ENCODE measurements at places on chromosomes 7 and 10.

- no peak for DNase-seq
Measured at GRCh38 chr7:73489976-73490375, 32.1 kb downstream of the BAZ1B start.

DNA sequence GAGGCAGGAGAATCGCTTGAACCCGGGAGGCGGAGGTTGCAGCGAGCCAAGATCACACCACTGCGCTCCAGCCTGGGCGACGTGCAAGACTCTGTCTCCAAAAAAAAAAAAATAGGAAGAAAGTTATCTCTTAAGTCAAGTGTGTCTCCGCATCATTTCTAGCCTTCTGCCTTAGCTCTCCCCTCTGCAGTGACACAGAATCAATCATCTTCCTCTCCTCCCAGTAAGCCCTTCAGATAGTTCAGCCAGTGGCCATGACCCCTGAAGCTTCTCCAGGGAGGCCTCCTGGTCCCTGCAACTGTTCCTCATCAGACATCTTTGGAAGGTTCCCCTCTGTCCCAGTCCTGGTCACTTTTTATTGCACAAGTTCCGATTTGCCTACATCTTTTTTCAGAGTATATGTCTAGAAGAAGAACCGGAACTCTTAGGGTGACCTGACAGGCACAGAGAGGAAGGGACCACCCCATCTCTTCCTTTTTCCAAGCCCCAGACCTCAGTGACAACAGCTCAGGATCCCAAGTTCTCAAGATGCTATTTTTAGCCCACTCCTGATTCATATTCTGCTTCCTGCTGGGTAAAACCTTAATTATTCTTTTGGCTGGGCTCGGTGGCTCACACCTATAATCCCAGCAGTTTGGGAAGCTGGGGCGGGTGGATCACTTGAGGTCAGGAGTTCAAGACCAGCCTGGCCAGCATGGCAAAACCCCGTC, 6.6 kb upstream of the RHBDD2 start:
- no peak for DNase-seq

DNA sequence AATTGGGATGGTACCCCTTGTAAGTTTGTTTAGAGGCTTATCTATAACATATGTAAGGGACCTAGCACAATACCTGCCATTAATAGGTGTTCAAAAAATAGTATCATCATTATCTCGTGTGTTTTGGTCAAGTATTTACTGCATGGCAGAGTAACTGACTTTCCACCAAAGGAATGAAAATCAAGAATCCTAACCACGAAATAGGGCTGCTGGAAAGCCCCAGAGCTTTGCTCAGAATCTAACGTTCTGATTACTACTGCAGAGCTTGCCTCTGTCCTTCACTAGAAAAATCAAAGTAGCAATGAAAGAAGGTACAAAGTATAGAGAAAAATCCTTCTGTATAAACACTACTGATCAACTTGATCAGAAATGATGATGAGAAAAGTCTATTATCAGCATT, 34.9 kb downstream of the DCLRE1C start:
- no peak for DNase-seq

DNA sequence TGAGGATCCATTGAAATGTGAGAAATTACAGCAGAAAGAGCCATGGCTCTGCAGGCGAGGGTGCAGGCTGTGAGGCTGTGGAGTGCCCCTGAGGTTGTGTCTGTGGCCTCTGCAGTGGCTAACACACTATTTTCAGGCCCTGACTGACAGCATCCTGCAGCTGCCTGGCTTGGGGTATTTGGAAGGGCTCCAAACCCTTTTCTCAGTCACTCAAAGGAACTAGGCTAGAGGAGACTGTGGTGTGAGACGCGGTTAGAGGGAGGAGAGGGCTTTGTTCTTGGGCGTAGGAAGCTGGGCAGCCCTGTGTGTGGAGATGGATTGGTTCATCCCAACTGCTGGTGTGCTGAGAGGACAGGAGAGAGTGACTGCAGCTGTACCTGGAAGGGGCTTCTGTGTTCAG, 134.9 kb downstream of the RAMP3 start:
- no peak for DNase-seq

DNA sequence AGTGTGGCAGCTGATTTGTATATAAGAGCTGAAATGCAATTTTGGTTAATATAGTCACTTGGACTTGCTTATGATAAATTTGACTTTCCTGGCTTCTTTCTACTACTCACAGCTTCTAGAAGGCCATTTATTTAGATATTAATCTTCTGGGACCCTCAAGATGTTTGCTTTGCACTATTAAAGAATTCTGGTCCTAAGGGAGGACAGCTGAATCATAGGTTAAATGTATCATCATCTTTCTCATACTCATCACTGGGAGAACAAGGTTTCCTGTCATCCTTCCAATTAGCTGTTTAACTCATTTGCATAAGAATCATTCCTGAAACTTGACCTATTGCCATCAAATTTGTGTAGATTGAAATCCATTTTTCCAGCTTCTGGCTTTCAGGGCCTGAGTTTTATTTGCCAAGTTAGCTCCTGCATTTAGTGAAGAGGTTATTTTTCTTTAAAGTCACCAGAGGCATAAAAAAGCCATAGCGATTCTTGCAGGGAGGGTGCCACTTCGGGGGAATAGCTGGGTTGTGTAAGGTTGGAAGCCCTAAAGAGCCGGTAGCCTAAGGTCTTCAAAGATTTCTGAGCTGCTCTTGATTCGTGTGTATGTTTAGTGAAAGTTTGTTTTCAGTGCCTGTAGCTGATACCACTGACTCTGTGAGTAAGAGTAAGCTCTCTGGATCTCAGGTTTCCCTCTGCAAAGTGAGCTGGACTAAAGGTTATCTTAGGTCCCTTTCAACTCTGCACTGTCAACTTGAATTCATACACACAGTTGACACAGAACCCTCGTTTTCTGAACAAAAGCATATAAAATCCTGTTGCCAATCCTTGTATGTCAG, 4.3 kb downstream of the MAP3K8 start:
- no peak for DNase-seq

GRCh38 chr10:83142074-83142563, 997.2 kb upstream of the GHITM start:
- no peak for DNase-seq

- DNase-seq: no peak
Measured at GRCh38 chr10:61779950-61780659, 117.4 kb downstream of the CABCOCO1 start.

DNA sequence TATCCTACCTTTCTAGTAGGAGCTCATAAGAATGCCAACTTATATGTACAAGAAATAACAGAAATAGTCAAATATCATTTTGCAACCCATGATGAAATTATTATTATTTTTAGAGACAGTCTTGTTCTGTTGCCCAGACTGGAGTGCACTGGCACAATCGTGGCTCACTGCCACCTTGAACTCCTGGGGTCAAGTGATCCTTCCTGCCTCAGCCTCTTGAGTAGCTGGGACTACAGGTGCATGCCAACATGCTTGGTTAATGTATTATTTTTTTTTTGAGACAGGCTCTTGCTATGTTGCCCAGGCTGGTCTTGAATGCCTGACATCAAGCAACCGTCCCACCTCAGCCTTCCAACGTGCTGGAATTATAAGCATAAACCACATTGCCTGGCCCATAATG, 44.8 kb downstream of the TNPO3 start:
- no peak for DNase-seq

DNA sequence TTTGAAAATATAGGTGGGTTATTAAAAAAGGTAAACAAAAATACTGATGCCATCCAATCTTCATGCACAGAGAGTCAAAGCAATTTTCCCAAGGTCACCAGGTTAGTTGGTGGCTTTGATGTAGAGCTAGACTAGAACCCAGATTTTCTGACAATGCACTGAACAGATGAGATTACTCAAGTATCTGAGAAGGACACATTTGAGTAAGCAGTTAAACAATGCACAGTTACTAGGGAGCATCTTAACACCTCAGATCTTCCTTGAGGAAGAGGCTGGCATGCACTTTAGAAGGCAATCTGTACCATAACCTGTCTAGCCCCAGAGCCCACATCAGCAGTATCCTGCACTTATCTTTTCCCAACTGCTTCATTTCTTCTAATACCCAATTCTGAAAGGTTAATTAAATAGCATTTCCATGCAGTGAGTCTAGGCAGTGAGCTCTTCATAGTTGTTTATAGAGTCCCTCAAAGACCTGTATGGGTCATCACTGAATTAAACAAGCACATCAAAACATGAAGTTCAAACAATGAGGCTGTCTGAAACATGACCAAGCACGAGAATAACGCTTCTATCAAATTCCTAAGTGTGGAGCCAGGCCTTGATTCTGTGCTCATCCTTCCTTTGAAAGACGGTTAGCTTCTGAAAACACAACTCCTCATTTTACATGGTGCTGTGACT, 38.2 kb upstream of the ANK3 start:
- no peak for DNase-seq

GRCh38 chr10:17616403-17617030, 657 bp downstream of the HACD1 start:
- no peak for DNase-seq

GRCh38 chr7:157573244-157573643, 236.4 kb downstream of the DNAJB6 start:
- no peak for DNase-seq

GRCh38 chr7:155124706-155125105, 54.6 kb downstream of the HTR5A start:
- no peak for DNase-seq

DNA sequence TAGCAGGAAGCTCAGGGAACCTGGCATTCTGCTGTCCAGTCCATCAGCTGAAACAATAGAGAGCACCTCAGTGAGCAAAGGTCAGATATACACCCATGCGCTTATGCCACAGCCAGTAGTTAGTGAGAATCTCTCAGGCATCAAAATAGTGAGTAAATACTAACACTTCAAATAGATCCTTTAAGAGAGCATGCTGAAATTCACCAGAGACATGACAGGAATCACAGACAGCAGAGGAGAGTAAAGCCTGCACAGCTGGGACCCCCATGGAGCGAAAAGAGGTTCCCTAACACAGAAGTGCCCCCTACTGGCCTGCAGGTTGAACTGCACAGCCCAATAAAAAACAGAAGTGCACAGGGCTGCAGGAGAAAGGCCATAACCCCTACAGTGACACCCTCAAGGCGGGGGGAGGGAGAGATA, 57.6 kb upstream of the ANTXRL start:
- no peak for DNase-seq

DNA sequence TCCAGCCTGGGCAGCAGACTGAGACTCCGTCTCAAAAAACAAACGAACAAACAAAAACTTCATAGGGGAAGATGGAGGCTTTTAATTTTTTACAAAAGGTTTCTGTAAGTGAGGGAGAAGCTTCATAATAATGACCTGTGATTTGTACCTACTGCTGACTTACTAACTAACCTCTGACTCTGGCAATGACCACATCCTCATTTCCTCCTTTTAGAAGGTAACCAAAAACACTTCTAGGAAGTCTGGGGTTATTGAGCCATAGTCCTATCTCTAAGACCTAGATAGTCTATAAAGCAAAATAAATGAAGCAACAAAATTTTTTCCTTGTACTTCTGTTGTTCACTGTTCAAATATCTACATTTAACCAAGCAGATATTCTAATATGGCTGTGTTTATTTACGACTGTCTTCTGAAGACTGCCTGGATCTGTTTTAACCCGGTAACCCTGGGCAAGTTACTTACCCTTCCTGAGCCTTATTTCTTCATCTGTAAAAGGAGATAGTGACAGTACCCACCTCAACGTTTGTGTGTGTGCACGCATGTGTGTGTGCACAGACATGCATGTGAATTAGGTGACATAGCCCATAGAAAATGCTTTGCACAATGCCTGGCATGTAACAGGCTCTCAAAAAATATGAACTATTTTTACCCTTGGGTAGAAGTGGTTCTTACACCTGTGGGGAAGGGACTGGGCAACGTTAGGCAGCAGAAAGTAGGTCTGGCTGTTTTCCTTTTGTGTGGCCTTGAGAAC, 30.8 kb upstream of the SMNDC1 start:
- no peak for DNase-seq

DNA sequence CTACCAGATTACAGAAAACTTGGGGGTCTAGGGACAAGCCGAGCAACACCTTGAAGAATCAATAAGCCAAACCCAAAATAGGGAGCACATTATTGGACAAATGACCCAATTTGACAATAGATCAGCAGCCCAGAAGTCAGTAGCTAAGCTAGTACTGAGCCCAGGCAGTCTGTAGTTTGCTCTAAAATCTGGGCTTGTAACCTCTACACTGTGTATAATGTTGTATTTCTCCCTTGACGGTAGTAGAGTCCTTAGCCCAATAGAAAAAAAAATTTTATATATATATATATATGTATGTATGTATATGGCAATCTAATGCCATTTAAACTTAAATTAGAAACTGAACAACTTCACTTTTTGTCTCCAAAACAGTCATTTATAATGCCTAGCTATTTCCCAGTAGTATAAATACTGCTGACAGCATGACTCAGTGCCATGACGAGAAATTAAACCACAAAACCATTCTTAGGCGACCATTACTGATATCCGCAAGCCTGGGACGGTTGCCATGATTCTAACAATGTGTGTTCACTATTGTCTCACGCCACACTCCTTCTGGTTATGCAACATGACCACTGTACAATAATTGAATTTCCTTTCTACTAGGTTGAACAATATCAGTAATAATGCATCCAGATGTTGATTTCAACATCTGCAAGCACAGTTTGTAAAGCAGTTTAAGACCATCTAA, 110.5 kb downstream of the IPMK start:
- DNase-seq: no peak

DNA sequence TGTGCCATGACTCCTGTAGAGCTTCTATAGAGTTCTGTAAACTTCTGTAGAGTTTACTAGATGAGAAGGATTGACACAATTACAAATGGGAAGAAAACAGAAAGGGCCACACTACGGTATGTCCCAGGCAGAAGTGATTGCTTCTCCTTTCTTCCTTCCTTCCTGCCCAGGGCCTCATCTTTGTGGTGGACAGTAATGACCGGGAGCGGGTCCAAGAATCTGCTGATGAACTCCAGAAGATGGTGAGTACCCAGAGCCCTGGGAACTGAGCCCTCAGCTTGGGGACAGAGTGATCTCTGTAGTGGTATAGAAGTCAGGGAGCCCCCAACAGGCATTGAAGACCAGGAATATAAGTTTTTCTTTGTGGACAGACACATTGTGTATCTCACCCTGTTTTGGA, 1.7 kb downstream of the ARF5 start:
- DNase-seq: no peak

GRCh38 chr10:35912615-35913569, 270.8 kb upstream of the FZD8 start:
- DNase-seq: no peak

GRCh38 chr10:103613616-103614015, 120.1 kb downstream of the NEURL1 start:
- DNase-seq: no peak

GRCh38 chr7:159147246-159147645, 2.6 kb upstream of the VIPR2 start:
- no peak for DNase-seq

DNA sequence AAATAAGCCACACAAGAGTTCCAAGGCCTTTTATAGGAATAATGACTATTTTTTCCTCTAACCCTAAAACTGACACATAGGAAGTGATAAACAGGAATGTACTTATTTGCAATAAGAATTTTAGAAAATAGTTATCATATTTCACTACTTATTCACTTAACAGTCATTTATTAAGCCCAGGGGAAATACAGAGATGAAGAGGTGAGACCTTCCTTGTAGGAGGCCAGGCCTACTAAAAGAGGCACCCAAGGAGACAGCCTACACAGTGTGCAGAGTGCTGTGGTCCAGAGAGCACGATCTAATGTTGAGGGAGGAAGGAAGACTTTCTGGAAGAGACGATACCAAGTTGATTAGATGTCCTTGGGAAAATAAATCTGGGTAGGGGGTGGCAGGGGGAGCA, 45.0 kb upstream of the PPP1R3C start:
- no peak for DNase-seq
